ENCODE measurements at places on chromosomes 4 and X.

DNA sequence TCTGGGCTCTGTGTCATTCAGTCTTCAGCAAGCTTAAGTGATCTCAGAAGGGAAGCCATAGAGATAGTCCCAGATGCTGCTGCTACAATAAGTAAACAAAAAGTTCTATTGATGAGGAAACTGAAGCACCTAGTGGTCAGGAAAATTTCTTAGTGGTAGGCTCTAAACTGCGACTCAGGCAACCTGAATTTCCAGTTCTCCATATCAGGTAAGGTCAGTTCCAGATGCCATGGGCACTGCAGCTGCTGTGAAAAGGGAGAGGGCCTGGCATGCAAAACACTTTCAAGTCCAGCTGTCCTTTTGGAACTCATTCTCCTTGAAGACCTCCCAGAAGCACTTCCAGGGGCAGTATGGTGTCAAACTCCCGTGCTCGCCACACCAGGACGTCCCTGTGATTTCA, 46.2 kb downstream of the REELD1 start:
- DNase-seq = no peak

DNA sequence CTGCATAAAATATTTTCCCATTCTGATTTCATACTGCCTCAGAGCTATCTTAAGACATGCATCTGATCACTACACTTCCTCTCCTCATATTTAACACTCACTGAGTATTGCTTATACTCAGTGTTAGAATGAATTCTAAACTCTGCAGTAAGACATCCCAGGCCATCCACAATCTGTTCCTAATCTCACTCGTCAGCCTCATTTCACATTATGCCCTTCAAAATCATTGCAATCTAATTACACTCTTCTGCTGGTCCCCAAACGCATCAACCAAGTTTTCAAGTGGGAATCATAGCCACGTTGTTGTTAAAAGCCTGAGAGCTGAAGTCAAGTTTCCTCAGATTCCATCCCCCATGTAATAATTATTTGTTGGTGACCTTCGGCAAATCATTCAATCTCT, 1177.9 kb downstream of the ARAP2 start:
- no peak for DNase-seq

DNA sequence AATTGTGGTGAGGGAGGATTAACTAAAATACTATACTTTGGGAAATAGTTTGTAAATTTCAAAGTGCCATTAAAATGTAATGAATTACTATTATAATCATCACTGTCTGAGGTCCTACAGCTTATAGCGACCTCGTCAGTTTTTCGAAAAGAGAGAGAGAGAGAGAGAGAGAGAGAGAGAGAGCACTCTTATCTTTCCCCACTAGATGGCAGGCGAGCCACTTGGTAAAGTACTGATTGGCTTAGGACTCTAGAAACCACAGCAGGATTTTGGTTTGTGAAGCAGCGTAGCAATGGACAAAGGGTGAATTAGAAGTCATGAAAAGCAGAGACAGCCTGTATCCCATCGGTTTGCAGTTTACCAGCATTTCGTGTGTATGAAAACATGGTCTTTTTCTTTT, 52.5 kb downstream of the LINC00632 start:
- no peak for DNase-seq

GRCh38 chrX:11913001-11913400, 155.0 kb downstream of the MSL3 start:
- DNase-seq = no peak

GRCh38 chr4:624705-625590, at the start of gene PDE6B:
Gene PDE6B (plus strand): TSS chr4:625573. CDS start chr4:625627, 54 bp downstream.
- DNase-seq = no peak

DNA sequence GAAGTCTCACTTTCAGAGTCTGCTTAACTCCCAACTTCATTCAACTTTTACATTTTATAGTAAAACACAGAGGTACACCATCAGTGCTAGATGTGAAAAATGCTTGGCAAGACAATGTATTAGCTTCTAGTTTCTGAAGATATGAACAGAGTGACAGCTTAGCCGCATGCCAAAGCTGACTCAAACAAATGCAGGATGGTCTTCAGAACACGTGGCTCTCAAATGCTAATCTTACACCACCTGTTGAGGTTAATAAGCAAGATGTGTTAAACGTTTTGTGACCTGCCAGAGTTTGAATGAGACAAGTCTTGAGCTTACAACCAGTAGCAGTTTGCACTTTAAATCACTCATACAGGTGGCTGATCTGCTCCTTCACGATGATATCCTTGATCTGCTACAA, 18.9 kb upstream of the GPM6B start:
- no peak for DNase-seq

DNA sequence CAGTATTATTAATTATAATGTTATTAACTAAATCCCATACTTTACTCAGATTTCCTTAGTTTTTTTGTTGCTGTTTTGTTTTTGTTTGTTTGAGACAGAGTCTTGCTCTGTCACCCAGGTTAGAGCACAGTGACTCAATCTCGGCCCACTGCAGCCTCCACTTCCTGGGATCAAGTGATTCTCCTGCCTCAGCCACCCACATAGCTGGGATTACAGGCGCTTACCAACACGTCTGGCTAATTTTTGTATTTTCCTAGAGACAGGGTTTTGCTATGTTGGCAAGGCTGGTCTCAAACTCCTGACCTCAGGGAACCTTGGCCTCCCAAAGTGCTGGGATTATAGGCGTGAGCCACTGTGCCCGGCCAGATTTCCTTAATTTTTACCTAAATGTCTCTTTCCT, 72.2 kb downstream of the ANAPC4 start:
- no peak for DNase-seq

GRCh38 chr4:145277011-145277410, 96.6 kb upstream of the OTUD4 start:
- DNase-seq = no peak

DNA sequence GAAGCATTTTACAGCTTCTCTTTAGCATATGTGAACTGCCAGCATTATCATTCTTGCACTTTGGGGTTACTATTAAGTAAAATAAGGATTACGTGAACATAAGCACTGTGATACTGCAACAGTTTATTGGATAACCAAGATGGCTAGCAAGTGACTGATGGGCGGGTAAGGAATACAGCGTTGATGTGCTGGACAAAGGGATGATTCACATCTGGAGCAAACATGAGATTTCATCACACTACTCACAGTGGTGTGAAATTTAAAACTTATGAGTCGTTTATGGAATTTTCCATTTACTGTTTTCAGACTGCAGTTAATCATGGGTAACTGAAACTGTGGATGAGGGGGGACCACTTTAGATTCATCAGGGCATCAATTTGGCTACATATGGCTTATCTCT, 16.0 kb downstream of the NBDY start:
- DNase-seq = no peak

GRCh38 chrX:41164449-41164848, 79.2 kb downstream of the USP9X start:
- no peak for DNase-seq

GRCh38 chr4:87009095-87009648, 74.4 kb downstream of the AFF1 start:
- no peak for DNase-seq

DNA sequence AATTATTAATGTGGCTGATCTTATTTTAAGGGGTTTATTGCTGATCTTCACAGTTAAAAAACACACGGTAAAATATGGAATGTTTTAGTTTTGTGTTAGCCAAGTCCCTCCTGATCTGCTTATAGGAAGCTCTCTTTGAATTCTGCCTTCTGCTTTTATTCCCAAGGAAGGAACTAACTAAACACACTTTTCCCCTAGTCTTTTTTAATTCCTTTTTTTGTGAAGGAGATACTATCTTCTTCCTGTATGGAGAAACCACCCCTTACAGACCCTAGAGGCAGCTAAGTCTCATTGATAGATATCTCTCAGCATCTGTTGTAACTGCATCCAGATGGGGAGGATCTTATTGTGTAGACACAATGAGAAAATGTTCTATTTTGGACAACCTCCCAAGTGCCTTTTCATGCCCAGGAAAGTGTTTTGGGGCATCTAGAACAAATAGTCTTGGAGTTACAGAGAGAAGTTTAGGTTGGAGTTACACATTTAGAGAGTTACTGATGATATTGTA, 64.4 kb downstream of the AFF1 start:
- DNase-seq = no peak

DNA sequence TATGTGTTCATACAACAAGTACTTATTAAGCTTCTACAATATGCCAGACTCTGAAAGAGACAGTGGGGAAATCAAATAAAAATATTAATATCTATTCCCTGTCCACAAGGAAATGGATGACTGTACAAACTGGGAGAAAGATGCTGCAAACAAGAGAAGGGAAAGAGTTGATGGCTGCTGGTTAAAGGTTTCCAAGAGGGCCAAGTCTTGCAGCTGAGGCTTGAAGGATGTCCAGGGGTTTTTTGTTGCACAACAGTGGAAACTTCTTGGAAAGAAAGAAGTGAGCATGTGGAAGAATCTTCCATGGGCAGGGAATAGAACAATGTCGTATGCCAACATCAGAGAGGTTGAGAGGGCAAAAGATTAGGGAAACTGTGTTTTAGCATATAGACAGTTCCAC, 95.8 kb downstream of the MID1 start:
- no peak for DNase-seq

DNA sequence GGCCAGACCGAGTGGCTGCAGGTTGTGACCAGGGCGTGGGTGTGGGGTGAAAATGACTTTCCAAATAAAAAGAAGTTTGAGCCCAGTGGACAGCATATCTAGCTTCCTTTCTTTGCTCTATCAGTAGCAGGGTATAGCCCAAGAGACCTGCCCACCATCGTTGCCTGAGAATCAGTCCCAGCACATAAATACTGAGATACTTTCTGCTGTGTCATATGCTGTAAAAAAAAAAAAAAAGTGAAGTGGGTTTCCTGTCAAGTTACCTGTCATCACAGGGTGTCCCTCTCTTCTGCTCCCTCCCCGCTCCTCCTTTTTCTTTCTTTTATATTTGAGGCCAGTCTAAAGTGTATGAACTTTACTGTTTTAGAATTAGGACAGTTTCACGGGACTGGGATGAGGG, 330.3 kb upstream of the BOD1L1 start:
- no peak for DNase-seq

DNA sequence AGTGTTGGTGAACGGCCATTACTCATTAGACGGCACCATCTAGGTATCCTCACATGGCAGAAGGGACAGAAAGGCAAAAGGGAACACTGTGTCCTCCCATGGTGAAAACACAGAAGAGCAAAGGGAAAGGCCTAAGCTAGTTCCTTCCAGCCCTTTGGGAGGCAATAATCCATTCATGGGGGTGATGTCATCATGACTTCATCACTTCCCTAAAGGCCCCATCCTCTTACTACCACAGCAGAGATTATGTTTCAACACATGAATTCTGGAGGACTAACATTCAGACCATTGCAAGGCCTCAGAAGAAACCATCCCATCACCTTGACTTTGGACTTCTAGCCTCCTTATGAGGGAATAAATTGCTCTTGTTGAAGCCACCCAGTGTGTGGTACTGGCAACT, 238.2 kb downstream of the MGST2 start:
- DNase-seq = no peak

DNA sequence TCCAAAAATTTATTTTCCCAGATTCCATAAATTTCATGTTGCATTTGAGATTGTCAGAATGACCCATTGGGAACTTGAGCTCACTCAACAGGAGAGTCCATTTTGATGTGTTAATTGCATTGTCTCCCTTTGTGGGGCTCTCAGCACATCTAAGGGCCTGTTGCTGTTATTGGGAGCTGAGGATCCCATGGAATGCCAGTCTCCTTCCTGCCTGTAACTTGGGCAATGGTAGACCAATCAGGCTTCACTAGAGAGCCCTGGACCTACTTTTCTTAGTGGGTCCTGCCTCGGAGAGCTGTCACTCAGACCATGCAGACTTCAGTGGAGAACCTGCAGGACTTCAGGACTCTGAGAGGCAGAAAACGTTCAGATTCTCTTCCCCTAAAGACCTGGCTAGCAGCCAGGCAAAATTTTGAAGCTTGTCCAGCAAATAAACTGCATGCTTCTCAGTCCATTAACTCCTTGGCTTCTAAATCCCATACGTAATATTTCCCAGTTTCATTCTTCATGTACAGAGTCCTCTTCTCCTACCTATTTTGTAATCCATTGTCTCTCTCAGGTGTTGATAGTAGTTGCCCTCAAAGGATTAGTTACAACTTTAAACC, 25.1 kb downstream of the OCRL start:
- no peak for DNase-seq

DNA sequence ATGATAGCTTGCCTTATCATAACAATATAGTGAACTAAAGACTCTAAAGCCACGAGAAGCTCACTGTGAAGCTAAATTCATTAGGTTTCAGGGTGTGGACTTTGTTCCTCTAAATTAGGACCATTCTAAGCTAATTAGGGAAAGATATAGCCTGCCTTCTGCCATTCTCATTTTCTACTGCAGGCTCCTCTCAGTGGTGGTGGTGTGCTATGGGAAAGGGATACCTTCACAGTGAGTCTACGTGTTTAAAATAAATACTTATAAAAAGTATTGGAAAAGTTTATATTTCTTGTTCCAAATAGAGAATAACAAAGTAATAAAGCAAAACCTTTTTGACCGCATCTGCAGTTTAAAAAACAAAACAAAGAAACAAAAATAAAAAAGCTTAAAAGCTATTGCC, 327.7 kb downstream of the PAPSS1 start:
- no peak for DNase-seq

- DNase-seq = no peak
Measured at GRCh38 chr4:85701861-85702321, 226.9 kb downstream of the ARHGAP24 start.

- no peak for DNase-seq
Measured at GRCh38 chrX:137519459-137519858, 46.5 kb upstream of the ZIC3 start.

GRCh38 chr4:25859429-25860148, 3.2 kb downstream of the SEL1L3 start:
- DNase-seq = no peak

- DNase-seq = no peak
Measured at GRCh38 chr4:100605144-100605543, 87.3 kb upstream of the EMCN start.

DNA sequence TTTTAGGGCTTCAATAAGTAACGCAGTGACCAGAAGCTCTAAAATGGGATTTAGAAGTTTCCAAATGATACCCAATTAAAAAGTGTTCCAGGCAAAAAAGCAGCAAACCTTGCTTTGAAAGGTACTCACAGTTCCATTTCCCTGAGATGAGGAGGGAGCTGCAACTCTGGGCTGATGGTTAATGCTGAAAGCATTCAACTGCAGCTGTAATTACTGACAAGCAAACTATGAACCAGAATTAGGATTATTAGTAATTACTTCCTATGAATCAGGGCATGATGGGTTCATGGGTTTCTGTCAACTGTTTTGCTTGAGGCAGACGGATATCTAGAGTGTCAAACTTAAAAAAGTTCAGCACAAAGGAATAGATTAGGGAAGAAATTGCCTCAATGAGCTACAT, 357.4 kb downstream of the STIM2 start:
- DNase-seq = no peak

DNA sequence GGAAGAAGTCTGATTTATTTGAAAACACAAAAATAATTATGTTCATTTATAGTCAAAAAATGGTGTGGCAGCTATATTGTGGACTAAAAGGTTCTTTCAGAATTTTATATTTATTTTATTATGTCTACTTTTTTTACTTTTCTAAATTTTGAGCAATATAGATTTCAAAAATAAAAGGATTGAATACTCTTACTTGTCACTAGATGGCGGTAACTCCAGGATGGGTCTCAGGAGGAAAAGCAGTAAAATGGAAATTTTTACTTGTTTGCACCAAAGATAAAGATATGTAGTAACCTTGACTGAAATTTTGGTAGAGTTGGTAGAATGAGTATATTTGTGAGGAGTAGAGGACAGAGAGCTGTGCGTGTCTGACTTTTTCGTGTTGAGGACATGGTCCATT, 14.5 kb upstream of the DACH2 start:
- no peak for DNase-seq

GRCh38 chr4:147793569-147794313, 61.9 kb downstream of the ARHGAP10 start:
- no peak for DNase-seq

Measured in stimulated activated CD4-positive, alpha-beta T cell treated with anti-CD3 and anti-CD28 coated beads, Interleukin-1b, Interleukin-23, amount 100 ng/mL, for 1 hour (primary cell).